ENCODE measurements at places on chromosomes 1 and 21. TPM values are rescaled to one million over a fixed set of nuclear protein-coding genes. Genes with fewer than 3 reads are reported as not detected.

The CRP gene
- not detected for total RNA-seq

The LRRC47 gene
- total RNA-seq = 50.5 TPM

The PAX7 gene
- total RNA-seq = not detected

The PGBD5 gene
- 1.5 TPM for total RNA-seq

The ZCCHC17 gene
- total RNA-seq = 10.8 TPM

The KIF26B gene
- total RNA-seq = not detected

The RGS13 gene
- total RNA-seq = 1.2 TPM

The RSPH1 gene
- total RNA-seq = 10.0 TPM

GRCh38 chr1:85867189-85867588, 159.0 kb upstream of the ZNHIT6 start:
- no peaks in the 10 kb centered on the region for H3K36me3 ChIP-seq
- no peak overlapping the region for H3K4me3 ChIP-seq

DNA sequence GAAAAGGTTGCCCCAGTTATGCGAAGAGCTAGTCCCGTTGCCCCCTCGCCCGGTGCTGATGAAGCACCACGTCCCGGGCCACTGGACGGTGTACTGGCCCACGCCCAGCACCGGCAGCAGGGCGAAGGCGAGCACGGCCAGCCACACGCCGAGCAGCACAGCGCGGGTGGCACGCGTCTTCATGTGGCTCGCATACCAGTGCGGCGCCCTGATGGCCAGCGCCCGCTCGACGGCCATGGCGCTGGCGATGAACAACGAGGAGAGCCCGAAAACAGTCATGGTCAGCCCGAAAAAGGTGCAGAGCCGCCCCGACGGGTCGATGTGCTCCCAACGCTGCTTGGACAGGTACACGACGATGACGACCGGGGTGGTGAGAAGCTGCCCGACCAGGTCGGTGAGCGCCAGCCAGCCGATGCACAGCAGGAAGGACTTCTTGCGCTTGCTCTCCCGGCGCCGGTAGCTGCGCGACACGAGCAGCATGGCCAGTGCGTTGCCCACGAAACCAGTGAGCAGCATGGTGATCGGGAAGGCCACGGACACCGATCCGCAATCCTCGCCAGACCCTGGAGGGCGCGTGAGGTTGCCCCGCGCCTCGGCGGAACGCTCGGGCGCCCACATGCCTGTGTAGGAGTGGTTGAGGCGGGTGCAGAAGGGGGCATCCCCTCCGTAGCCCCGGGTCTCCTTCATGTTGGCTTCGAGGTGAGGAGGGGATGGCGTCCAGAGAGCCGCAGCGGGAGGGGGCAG, 553 bp downstream of the PTGER3 start:
- peak overlapping the region; percentile 71 for H3K27ac ChIP-seq
- H3K36me3 ChIP-seq = no peaks in the 10 kb centered on the region
- peak; percentile 10 for DNase-seq

- no peak overlapping the region for H3K4me3 ChIP-seq
- peaks cover 5% of the 10 kb centered on the region for H3K27me3 ChIP-seq
- H3K27ac ChIP-seq = no peak overlapping the region
Observed at GRCh38 chr1:206904423-206905142, 7.3 kb downstream of the IL24 start.

DNA sequence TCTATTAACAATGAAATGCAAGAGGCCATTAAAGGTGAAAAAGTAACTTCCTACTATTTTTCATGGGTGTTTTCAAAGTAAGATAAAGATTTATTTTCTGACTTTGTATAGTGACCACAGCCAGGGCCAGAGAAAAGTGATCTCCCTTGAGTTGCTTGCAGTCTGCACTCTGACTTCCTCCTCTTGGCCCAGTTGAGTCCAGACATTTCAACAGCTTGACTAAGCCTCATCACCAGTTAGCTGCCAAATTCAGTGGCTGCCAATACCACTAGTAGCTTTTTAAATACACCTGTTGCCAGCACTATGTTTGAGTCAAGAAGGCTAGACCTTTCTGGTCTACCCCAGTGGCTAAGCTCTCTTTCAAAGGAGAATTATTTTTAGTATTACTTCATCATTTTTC, 3.7 kb upstream of the NEK7 start:
- H3K4me1 ChIP-seq = no peaks in the 10 kb centered on the region
- no peak for DNase-seq
- H3K27me3 ChIP-seq = no peaks in the 10 kb centered on the region
- no peaks in the 10 kb centered on the region for H3K36me3 ChIP-seq
- no peak overlapping the region for H3K4me3 ChIP-seq

GRCh38 chr1:37485902-37486679, 11.7 kb downstream of the ZC3H12A start:
- H3K4me3 ChIP-seq = no peak overlapping the region
- peak overlapping the region; percentile 69 for H3K27ac ChIP-seq

GRCh38 chr1:43171312-43171875, 696 bp downstream of the EBNA1BP2 start:
- H3K4me3 ChIP-seq = peak overlapping the region; percentile 66
- peaks cover 26% of the 10 kb centered on the region for H3K36me3 ChIP-seq
- H3K27me3 ChIP-seq = peaks cover 14% of the 10 kb centered on the region
- DNase-seq = no peak
- peaks cover 12% of the 10 kb centered on the region for H3K4me1 ChIP-seq

- H3K27me3 ChIP-seq = peaks cover 4% of the 10 kb centered on the region
- no peak overlapping the region for H3K27ac ChIP-seq
- H3K36me3 ChIP-seq = no peaks in the 10 kb centered on the region
- no peaks in the 10 kb centered on the region for H3K4me1 ChIP-seq
- DNase-seq = no peak
Observed at GRCh38 chr1:19949016-19949415, 25.6 kb upstream of the PLA2G2E start.

DNA sequence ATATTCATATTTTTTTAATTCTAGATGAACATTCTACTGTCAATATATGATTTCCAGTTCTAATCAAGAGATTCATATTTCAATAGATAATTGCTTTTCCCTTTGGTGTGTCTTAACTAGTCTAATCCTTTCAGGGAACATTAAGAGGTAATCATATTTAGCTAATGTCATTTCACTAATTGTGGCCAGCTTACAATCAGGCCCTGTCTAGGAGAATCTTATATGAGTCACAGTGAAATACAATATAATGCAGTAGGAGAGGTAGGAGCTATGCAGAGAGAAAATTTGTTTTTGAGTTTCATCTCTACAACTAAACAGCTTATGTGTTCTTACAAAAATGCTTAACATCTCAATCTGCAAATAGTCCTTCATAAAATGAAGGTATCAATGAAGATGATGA, 85.9 kb downstream of the DPYD start:
- no peak for DNase-seq
- H3K36me3 ChIP-seq = no peaks in the 10 kb centered on the region
- H3K4me3 ChIP-seq = no peak overlapping the region
- no peak overlapping the region for H3K27ac ChIP-seq
- H3K4me1 ChIP-seq = peaks cover 4% of the 10 kb centered on the region
- H3K27me3 ChIP-seq = no peaks in the 10 kb centered on the region

GRCh38 chr1:46643368-46643775, 24.8 kb downstream of the ATPAF1 start:
- DNase-seq = peak; percentile 23
- no peaks in the 10 kb centered on the region for H3K27me3 ChIP-seq

DNA sequence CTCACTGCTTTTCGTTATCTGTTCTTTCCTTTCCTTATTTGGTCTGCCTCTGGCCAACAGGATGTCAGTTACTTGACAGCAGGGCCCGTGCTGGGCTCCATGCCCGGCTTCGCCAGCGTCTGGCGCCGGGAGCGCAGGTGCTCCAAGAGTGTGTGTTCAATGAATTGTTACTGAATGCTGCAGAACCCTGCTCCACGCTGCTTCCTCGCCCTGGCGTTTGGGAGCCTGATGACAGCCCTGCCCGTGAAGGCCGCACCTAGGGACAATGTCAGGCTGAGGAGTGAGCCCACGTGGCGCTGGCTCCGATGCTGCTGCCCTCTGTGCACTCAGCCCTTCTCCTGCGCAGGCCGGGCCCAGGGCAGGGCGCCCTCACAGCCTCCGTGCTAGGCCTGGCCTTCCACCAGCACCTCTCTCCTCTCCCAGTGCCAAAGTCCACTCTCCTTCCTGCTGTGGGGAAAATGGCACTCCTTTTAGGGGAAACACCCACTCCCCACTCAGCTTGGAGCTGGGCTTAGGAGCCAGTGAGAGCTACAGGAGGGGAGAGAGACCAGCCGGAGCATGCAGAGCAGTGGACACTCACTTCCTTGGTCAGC, 51.4 kb downstream of the ACBD3 start:
- H3K27me3 ChIP-seq = no peaks in the 10 kb centered on the region
- no peak overlapping the region for H3K4me3 ChIP-seq
- peaks cover 29% of the 10 kb centered on the region for H3K4me1 ChIP-seq
- peak overlapping the region; percentile 68 for H3K27ac ChIP-seq
- peak; percentile 81 for DNase-seq
- no peaks in the 10 kb centered on the region for H3K36me3 ChIP-seq

DNA sequence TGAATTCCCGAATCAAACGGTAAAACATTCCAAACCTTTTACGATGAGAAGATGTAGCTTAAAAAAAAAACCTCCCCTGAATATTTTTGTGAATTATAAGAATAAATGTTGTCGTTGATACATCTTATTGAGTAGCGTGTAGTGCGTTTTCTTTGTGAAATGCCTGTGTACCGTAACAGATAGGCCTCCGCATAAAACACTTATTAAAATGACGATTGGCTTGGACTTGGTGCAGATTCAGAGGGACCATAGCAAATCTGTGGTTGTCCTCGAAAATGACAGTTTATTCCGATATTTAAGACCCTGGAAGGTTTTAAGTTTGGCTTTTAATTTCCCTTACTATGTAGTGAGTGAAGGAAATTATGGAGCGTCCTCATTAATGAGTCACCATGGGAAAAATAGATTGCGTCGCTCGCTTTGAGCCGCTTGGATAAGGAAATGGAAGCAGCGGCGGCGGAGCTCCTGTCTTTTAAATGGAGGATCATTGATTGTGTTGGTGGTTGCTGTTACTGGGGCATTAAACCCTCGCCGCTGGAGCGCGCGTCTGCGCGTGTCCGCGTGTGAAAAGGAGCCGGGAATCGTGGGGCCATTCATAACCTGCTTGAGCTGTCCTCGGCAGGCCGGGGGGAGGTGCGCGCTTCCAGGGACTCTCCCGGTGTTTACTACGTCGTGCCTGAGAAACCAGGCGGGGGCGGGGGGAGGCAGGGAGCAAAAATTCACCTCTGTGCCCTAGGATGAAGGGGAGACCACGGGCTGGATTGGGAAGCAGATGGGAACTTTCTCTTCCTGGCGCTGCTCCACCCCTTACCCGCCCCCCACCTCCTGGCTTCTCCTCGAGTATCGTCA, 1.6 kb downstream of the SPEN start:
- DNase-seq = peak; percentile 88
- no peaks in the 10 kb centered on the region for H3K36me3 ChIP-seq
- H3K27me3 ChIP-seq = no peaks in the 10 kb centered on the region
- peaks cover 33% of the 10 kb centered on the region for H3K4me1 ChIP-seq

GRCh38 chr1:63009421-63009820, 225.5 kb downstream of the ATG4C start:
- no peak for DNase-seq
- H3K36me3 ChIP-seq = no peaks in the 10 kb centered on the region
- H3K27me3 ChIP-seq = no peaks in the 10 kb centered on the region
- H3K27ac ChIP-seq = no peak overlapping the region

All from transverse colon (tissue), 4 donors.